T47D (cell line): ENCODE measurements at places on chromosomes 1 and 21.

DNA sequence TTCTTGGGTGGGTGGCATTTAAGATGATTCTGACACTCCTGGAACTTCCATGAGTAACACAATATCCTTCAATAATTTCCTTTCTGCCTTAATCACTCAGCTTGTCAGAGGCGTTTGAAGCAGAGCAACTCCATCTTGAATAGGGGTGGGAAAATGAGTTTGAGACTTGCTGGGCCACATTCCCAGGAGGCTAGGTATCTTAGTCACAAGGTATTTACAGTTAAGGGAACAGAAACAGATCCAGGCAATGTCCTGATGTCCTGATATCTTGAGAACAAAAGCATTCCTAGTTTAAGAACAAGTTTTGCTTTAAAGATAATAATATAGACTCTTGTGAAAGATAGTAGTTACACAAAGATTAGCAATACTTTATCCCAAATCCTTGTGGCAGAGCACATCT is 76.6 kb upstream of the KIAA0040 start:
- no peak for DNase-seq

DNA sequence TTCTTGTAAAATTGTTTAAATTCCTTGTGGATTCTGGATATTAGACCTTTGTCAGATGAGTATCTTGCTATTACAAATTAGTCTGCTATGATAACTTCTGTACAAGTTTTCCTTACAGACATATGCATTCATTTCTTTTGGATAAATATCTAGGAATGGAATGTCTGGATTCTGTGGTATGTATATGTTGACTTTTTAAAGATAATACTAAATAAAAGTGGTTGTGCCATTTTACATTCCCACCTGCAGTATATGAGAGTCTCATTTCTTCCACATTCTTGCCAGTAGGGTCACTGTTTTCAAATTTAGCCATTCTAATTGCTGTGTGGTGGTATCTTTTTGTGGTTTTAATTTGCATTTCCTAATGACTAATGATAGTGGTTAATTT is 53.9 kb downstream of the SYDE2 start:
- no peak for DNase-seq

DNA sequence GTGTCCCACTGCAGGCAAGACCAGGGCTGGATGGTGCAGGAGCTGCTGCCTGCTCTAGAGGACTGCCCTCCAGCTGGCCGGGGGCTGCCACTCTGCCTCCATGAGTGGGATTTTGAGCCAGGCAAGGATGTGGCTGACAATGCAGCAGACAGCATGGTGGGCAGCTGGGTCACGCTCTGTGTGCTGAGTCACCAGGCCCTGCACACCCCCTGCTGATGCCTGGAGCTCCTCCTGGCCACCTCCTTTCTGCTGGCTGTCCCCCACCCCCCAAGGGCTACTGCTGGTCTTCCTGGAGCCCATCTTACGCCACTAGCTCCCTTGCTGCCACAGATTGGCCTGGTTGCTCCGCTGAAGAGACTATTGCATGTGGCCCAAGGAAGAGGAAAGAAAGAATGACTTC is 3.9 kb upstream of the ZSCAN20 start:
- no peak for DNase-seq

DNA sequence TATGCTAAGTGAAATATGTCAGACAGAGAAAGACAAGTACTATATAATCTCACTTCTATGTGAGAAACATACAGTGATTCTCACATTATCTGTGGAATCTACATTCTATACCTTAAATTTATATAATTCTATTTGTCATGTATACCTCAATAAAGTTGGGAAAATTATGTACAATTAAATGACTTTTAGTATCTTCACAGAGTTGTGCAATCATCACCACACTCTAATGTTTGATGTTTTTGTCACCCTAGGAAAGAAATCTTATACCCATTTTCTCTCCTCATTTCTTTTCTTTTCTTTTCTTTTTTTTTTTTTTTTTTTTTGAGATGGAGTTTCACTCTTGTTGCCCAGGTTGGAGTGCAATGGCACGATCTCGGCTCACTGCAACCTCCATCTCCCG is 37.0 kb upstream of the TINAGL1 start:
- no peak for DNase-seq

DNA sequence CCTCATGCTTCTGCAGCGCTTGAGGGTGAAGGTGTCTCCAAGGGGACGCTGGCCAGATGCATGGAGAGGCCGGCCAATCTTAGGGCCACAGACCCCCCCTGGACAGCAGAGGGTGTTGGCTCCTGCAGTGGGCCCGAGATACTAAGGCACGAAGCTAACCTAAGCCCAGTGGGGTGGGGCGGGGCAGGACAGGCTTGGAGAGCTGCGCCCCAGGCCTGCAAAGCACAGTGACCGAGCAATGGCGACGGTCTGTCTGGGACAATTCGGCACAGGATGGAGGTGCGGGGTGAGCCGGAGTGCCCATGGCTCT is 1.3 kb downstream of the FNDC10 start:
- DNase-seq, result no peak

GRCh38 chr1:111470596-111470995 is 3.2 kb upstream of the C1orf162 start:
- no peak for DNase-seq

DNA sequence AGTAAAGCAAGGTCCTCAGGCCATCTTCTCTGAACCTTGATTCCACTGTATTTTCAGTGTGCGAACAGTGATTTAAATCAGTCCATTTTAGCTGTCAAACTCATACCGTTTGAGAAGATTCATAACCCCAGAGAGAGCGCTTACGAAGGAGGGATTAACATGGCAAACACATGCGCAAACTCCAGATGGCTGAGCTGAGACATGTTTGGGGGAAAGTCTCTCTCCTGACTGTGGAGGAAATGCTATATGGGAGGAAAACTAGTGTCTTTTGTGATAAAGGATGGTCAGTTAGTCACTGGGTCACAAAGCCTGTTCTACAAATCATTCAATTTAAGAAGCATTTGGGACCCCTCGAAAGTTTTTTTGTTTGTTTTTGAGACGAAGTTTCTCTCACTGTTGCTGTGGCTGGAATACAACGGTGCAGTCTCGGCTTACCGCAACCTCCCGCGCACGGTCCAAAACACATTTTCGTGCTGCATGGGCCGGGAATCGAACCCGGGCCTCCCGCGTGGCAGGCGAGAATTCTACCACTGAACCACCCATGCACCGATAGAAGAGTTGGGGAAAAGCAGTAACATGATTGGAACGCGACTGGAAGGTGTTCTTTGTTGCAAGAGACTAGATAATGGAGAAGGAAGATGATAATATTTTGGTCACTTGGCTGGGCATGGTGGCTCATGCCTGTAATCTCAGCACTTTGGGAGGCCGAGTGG is 58.4 kb upstream of the CXADR start:
- peak; percentile 87 for DNase-seq

GRCh38 chr1:10692401-10693021 is 103.9 kb downstream of the CASZ1 start:
- peak; percentile 69 for DNase-seq

GRCh38 chr1:206510371-206510770 is 3.0 kb downstream of the RASSF5 start:
- DNase-seq, result no peak
